ENCODE measurements at places on chromosomes 5 and 9. TPM values are rescaled to one million over a fixed set of nuclear protein-coding genes. Genes with fewer than 3 reads are reported as not detected.

Gene CDKN2B
- 0.93 TPM for total RNA-seq

Gene PRLR
- total RNA-seq = not detected

Gene SURF4
- total RNA-seq = 218 TPM

Gene FOXD4
- total RNA-seq = 0.15 TPM

Gene PPP2R2B
- total RNA-seq = 17.0 TPM

Gene PPP3R2
- total RNA-seq = not detected
